ENCODE measurements at places on chromosomes 12 and 14.

- DNase-seq: no peak
These were observed 201.6 kb downstream of the PAX9 start for GRCh38 chr14:36863271-36863670.

- no peak for DNase-seq
These were observed 51.7 kb upstream of the CFL2 start for GRCh38 chr14:34766060-34766459.

GRCh38 chr12:110560946-110561345 is 22.2 kb downstream of the PPTC7 start:
- DNase-seq: no peak

GRCh38 chr12:122867691-122868461 is 28.0 kb downstream of the VPS37B start:
- DNase-seq: no peak

- no peak for DNase-seq
These were observed 230.1 kb upstream of the PLXNC1 start for GRCh38 chr12:93918262-93918661.

GRCh38 chr14:74954232-74954946 is 1.0 kb downstream of the PGF start:
- no peak for DNase-seq

DNA sequence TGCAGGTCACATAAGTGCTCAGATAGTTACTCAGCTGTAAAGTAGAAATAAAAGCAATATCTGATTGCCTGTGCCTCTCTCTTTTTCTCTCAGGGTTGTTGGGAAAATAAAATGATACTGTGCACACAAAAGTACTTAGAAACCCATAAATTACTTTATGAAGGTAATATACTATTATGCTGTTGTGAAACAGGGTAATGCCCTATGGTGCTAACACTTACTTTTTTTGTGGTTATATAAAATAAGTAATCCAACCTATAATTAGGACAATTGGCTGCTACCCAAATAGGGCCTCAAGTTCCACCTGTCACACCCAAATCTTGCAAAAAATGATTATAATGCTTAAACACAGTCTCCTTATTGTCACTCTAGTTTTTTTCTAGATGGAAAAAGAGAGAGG is 50.6 kb downstream of the DAAM1 start:
- DNase-seq: no peak

DNA sequence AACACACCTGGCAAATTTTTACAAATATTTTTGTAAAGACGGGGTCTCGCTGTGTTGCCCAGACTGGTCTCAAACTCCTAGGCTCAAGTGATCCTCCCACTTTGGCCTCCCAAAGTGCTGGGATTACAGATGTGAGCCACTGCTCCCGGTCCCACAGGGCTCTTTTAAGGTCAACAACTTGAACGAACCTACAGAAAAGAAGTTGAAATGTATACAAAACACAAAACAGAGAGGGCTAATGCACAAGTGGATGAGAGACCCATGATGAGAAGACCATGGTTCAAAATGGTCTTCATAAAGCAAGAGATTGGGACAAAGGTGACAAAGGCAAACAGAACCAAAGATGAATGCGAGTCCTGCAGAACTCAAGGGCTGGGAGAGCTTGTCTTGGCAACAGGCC is 91.4 kb downstream of the CALM1 start:
- no peak for DNase-seq

GRCh38 chr14:38056270-38056669 is 151.4 kb upstream of the SSTR1 start:
- no peak for DNase-seq

- no peak for DNase-seq
These were observed 21.3 kb downstream of the TSPAN9 start for GRCh38 chr12:3098436-3098835.

GRCh38 chr12:53102883-53103807 is at the start of gene SOAT2:
SOAT2 (plus strand) TSS chr12:53103486; CDS start chr12:53103578, 92 bp downstream.
- DNase-seq: no peak

GRCh38 chr12:67365131-67365530 is 96.0 kb downstream of the CAND1 start:
- DNase-seq: no peak

GRCh38 chr14:102620413-102620812 is 28.0 kb downstream of the RCOR1 start:
- DNase-seq: no peak

DNA sequence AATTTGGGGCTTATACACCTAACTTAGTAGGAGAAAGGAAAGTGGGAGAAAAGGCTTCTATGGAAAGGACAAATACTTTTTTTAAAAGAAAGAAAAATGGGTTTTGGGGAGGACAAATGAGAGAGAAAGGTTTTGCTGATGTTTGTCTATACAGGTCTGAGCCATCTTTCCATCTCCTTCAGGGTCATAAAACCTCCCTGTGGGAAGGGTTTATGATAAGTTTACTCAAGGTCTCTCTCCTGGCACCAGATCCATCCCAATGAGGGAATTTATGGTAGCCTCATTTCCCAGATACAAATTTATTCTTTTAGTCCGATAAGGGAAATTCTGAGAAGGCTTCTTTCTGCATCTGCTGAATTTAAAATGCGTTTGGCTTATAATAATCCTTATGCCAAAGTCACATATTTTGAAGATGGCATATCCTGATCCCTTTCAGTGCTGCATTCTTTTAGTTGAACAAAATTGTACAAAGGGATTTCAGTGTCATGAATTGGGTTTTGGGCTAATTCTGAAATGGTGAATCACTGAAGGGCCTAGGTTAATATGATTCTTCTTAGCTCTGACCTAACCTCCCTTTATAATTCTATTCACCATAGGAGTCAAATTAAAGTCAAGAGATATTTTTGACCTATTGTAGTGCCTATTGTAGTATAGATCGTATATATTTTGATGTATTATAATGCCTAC is 173.5 kb upstream of the DYRK2 start:
- DNase-seq: no peak

DNA sequence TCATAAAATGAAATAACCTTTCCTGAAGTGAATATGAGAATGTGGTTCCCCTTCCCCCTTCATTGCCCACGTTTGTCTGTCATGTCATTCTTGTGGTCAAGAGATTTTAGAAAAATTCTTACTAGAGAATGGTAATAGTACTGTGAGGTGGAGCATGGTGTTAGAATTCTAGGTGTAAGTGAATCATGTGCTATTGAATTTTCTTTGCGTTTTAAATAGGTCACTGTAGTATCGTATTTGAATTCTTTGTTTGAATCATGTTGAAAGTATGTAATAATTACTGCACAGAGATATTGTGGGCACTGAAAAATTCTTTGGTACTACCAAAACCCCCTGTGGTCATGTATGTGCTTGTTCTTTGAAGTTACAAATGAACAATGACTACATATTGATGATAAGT is 49.9 kb downstream of the FUT8 start:
- no peak for DNase-seq

DNA sequence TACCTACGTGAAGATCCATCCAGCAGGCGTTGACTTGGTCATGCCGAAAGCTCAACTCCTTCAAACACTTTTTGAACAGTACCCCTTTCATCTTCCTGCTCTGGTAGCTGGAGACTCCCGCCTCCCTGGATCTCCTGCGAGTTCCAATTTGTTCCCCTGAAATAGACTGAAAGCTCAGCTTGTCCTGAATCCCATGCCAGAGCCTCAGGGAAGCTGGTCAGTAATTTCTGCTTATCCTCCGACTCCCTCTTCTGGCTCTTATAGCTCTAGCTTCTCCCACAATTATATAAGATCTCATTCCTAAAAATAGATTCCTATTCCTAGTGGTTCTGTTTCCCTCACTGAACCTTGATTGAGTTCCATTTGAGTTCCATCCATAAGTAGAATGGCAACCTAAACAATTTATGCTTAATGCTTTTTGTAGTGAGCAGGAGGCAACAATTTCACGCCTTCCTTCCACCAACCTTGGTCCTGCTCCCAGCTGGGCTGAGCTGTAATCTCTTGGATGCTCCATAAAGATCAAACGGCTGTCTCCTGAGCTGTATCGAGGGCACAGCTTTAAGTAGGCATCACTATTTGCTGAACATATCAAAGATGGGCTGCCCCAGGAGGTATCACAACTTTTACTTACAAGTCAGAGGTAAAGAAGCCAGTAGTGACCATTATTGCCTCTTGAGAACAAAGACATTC is 8.0 kb upstream of the TMEM132C start:
- no peak for DNase-seq

Data from SIG-M5 (cell line).